ENCODE measurements at places on chromosomes 16 and 17.

GRCh38 chr16:62741692-62742091, 705.5 kb upstream of the CDH8 start:
- DNase-seq: no peak

- peak; percentile 44 for DNase-seq
These were observed 54.9 kb downstream of the SREBF1 start for GRCh38 chr17:17781591-17782496.

DNA sequence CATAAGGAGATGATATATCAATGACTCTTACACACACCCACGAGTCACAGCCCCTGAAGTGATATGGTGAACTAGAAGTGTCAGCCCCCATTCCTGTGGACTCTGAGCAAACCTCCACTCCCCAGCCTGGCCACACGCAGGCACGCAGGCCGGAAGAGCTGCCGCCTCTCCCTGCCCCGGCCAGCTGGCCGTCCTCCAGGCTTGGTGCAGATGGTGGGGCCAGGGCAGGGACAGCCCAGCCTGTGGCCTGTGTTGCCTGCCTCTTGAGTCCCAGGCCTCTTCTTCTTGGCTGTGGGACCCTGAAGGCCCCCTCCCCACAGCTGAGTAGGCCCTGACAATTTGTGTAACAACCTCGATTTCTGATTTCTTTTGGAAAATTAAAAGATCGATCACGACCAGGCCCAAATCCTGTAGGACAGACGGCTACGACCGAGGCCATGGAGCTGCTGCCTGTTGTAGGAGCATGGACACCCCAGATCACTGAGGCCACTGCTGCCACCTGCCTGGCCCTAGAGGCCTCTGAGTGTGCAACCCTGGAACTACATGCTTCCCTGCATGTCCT, 10.0 kb upstream of the MPRIP start:
- DNase-seq: no peak

DNA sequence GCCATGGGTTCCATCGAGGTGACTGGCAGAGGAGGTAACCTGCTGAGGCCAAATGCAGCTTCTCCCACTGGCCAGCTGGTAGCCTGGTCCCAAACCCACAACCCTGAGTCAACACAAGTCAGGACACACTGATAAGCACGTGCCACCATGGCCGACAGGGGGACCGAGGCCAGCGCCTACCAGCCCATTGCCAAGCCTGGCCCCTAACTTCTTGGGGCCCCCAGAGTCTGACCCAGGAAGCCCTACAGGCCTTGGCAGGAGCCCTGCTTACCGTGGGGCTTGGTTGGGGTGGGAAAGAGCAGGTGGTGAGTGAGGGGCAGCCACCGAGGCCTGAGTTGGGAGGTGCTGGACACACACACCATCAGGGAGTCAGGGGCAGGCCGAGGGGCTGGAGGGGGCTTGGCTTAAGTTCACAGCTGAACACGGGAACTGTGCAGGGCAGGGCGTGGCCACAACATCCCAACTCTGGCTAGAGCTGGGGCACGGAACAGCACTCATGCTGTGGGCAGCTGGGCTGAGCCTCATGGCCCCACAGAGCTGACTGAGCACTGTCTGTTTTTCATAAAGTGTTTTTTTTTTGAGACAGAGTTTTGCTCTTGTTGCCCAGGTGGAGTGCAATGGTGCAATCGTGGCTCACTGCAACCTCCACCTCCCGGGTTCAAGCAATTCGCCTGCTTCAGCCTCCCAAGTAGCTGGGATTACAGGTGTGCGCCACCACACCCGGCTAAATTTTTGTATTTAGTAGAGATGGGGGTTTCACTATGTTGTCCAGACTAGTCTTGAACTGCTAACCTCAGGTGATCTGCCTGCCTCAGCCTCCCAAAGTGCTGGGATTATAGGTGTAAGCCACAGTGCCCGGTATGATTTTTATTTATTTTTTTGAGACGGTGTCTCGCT, 5.5 kb downstream of the MRPL28 start:
- DNase-seq: no peak
